ENCODE measurements at places on chromosomes 1 and 21.
A peak's percentile ranks its signal among the peaks of the same experiment; 100 is the strongest.

GRCh38 chr21:26136671-26137070, 33.9 kb downstream of the APP start:
- no peak for DNase-seq

- no peak for DNase-seq
These were observed 21.4 kb downstream of the RUNX3 start for GRCh38 chr1:24908591-24909259.

DNA sequence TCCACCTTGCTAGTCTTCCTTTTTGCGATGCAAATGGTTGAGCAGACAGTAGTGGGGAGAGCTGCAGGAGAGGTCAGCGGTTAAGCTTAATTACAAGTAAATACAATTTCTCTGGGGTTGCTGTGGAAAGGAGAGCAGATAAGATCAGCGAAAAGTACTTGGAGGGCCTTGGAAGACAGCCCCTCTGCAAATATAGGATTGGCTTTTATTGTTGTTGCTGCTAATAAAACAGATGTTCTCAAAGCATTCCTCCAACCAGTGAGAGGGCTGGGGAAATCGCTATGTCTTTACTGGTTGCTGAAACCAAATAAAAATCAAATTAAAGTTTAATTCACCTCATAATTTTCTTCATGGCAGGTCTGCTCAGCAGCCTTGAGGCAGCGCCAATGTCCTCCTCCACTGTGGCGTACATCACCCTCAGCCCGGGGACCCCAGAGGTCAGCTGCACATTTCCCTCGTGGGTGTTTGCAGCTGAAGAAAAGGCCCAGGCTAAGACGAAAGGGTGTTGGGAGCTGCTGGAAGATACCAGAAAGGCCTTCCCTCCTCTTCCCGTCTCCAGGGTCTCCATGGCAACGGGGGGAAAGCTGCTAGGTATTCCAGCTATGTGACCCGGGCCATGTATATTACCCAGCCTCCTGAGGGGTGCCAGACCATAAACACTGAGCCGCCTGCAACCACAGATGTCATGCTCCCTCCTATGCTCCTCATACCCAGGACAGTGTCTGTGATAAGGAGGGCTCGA, 54.6 kb upstream of the POU2F1 start:
- no peak for DNase-seq

DNA sequence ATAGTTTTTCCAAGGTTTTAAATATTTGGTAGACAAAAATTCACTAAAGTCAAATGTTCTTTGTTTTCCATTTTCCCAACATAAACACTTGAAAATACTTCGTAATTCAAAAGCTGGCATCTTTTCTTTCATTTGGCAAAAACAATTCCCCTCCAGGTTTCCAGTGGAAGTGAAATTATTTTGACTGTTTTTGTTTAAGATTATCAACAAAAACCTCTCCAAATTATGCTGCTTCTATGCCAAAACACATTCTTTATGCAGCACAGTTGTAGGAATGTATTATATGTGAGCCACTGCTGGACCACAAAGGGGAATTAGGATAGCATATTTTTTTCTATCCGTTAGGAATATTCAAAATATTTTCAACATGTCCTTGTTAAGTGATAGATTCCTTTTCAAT, 44.1 kb downstream of the SLC5A9 start:
- no peak for DNase-seq

DNA sequence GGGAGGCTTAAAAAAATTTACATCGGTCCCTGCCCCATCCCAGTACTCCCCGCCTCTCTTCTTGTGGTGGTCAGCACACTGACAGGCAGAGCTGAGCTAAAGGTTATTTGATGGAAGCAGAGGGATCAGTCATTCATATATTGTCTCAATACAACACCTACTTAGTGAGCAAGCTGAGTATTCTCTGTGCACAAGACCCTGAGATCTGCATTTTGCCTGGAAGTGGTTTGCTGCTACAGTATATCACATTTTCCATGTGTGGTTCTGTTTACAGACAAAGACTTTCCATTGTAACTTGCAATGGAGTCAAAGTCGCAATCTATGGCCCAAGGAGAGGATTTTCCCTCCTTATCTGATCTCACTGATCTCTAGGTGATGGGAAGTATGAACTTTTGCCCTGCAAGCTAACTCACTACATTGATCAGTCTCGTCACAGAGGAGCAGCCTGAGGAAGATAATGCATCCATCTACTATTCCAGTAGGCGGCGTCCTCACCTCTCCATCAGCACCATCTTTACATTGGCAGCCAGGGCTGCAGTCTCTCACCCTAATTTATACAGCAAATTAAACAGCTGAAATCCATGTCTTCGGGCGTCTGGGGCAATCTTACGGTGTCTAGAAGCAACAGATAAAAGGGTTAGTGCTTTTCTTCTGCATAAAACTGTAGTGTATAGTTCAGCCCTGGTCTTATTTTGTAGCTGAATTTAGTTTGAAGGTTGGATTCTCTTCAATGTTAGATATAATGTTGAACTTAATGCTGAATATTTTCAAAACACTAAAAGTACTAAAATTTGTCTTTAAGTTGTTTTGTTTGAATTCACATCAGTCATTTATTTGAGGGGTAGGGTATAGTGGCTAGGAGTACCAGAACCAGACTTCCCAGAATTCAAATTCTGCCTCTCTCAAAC, 3.2 kb upstream of the TRAF5 start:
- peak; percentile 42 for DNase-seq

GRCh38 chr1:66316464-66317247, 217.3 kb upstream of the SGIP1 start:
- DNase-seq, result no peak

- no peak for DNase-seq
These were observed 4.3 kb upstream of the RTCA start for GRCh38 chr1:100261686-100262085.

GRCh38 chr1:42922687-42923366, 35.8 kb downstream of the SLC2A1 start:
- no peak for DNase-seq

DNA sequence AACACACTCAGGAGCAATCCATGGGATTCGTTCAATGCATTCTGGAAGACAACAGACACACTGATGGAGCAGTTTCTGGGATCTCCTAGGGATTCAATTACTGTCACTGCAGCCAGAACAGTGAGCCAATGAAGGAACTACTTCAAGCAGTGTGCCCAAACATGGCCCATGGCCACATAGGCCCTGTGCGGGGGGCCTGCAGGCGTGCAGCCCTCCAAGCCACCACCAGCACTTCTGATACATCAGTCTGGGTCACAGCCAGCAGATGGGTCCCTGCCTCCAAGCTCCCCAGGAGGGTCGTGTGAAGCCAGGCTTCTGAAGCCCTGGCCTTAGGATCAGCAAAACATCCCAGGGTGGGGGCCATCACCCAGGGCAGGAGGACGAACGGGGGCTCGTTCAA, 99.3 kb downstream of the RAVER2 start:
- DNase-seq, result no peak

DNA sequence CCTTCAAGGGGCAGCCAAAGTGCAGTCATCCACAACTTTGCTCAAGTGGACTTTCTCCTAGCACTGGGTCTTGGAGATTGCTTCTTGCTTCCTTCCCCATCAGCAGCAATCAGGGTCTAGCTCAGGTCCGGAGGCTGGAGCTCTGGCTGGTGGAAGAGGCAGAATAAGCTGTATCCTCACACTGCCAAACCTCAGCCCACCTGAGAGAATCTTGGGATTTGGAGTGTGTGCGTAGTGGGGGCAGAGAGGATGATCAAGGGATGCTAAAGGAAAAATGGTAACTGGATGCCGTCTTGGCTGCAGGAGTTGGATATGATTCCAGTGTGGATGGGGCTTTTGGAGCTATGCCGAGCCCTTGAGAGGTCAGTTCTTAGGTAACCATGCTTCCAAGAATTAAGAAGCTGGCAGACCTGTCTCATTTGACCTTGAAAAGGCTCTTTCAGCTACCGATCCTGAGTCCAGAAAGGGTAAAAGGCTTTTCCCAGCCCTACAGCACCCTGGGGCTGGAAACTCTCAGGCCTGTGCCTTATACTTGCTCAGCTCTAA, 4.5 kb upstream of the NFASC start:
- no peak for DNase-seq

DNA sequence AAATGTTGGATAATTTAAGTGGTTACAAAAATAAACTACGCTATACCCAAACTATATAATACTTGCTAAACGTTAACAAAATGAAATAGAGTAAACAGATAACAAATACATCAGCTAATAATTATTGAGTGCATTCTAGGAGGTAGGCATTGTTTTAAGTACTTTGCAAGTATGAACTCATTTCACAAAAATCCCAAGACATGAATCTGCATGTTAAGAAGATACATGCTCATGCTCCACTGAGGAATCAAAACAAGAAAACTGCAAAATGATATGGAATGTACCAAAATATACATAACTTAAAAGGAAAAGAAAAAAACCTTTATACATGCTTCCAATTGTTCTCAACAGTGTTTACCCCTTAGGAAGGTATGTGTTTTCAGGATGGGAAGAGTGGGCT, 2.5 kb downstream of the FRRS1 start:
- no peak for DNase-seq

DNA sequence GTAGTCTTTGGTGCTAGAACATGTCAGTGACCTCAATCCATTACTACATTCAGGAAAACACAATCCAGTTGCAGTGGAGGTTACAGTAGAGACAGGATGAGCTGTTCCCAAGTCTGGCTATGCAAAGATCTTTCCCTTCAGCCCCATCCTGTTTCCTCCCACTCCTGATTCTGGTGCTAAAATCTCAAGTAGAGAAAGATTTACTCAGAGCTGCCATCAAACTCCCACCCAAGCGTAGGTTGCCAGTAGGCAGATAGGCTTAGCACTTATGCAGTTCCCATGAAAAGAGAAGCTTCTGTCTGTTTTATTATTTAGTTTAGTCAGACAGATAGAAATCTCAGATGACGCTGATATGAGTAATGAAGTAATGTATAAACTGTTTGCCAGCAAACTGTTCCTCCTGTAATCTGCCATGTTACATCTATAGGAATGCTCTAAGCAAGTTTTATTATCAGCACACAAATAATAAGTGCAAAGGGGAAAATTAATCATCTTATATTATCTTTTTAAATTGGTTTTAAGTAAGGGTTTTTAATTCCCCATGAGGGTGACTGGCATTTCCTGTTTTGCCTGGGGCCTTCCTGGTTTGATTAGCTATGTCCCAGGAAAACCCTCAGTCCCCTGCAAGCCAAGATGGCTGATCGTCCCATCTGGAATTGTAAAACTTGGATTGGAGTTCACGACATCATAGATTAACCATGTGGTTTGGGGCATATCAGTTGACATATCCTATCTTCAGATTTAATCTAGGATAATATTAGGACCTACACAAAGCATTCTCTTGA, 188.3 kb upstream of the PALMD start:
- DNase-seq, result no peak

DNA sequence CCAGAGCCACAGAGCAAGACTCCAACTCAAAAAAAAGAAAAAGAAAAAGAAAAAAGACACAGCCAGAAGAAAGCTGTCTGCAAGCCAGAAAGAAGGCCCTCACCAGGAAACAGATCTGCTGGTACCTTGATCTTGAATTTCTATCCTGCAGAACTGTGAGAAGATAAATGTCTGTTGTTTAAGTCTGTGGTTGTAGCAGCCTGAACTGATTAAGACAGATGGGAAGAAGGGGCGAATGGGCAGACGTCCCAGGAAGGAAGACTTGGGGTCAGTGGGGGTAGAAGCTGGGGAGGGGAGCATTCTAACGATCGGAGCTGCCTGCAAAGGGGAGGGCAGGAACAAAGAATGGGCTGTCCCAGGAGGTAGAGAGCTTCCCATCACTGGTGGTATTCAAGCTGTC, 6.3 kb downstream of the SLC2A7 start:
- no peak for DNase-seq

GRCh38 chr1:83905315-83905907, 93.5 kb downstream of the TTLL7 start:
- DNase-seq, result no peak

- no peak for DNase-seq
These were observed 85.1 kb downstream of the STUM start for GRCh38 chr1:226633541-226634165.

DNA sequence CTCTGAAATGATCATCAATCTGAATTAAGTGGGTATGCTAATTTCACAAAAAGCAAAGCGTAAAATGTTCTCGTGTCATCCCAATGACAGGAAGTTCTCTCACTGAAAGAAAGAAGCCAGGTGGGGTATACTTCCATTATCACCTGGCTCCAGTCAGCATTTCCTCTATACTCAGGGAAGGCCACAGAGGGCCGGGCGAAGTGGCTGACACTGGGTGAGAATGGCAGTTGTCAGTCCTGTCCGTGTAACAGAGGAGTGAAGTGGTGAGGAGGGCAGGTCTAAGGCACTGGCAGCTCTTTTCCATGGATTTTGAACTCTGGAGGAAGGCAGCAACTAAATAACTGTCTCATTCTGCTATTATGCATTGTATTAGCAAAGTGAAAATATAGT, 60.4 kb downstream of the CAPN2 start:
- no peak for DNase-seq

GRCh38 chr1:239388578-239388977, 2.2 kb downstream of the CHRM3 start:
- no peak for DNase-seq

- no peak for DNase-seq
These were observed 572 bp upstream of the SRSF10 start for GRCh38 chr1:23980728-23981070.

DNA sequence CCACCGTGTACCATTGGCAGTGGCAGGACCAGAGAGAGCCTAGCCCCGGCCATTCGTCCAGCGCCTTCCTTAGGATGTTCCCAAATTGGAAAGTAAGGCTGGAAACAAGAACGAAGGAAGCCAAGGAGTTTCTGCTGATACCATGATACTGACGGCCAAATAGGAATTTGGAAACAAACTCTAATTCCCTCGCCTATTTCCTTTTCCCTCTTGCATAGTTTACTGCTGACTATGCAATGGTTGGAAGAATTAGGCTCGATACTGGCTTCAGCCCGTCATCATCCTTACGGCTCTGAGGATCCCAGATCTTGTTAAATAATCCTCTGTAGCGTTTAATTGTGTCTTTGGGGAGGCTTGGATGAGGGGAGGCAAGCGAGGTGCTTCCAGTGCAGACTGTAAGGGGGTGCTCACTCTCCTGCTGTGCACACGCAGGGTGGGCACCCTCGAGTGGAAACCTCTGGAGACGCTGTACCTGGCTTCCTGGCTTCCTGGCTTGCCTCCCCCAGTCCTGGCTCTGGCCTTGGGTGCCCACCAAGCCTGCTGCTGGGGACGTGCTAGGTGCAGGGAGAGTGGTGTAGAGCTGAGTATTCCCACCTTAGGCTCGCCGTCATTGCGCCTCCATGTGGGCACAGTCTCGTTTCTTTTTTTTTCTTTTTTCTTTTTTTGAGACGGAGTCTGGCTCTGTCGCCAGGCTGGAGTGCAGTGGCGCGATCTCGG, 27.4 kb upstream of the CAMTA1 start:
- no peak for DNase-seq

DNA sequence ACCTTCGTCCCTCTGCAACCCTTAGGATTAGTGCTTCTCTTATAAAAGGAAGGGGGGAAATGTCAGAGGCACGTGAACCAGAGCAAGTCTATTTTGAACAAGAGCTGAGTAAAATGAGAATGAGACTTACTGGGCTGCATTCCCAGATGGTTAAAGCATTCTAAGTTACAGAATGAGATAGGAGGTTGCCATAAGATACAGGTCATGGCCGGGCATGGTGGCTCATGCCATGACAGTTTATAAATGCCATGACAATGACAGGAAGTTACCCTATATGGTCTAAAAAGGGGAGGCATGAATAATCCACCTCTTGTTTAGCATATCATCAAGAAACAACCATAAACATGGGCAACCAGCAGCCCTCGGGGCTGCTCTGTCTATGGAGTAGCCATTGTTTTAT, 2.5 kb upstream of the AQP10 start:
- DNase-seq, result no peak

GRCh38 chr1:241610056-241610815, 29.9 kb downstream of the CHML start:
- no peak for DNase-seq
